ENCODE measurements at places on chromosomes 1 and 21.

- DNase-seq, result peak; percentile 48
These were observed 644 bp downstream of the UBE4B start for GRCh38 chr1:10033359-10033845.

DNA sequence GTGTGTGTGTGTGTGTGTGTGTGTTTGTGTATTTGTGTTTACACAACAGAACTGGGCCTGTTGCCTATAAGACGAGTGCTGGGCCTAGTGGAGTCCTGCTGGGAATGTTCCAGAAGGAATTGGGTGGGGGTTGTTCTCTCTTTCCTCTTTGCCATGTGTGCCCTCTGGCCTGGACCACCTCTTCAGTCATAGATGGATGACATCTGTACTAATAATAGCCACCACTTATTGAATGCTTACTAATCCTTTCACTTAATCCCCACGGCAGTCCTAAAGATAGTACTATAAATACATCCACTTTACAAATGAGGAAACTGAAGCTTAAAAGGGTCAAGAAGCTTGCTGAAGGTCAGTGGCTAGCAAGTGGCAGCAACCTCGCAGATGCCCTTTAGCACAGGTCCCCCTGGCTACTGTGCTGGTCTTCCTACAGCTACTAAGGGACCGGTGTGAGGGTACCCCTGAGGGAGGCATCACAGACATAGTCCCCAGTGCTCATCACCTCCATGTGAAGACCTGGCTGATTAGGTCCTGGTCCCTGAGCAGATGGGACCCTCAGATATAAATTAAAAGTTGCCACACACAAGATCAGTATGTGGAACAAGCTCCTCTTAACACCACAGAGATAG, 55.2 kb upstream of the KIF1B start:
- DNase-seq, result no peak

GRCh38 chr1:11664336-11665065, 501 bp downstream of the FBXO6 start:
- peak; percentile 45 for DNase-seq

DNA sequence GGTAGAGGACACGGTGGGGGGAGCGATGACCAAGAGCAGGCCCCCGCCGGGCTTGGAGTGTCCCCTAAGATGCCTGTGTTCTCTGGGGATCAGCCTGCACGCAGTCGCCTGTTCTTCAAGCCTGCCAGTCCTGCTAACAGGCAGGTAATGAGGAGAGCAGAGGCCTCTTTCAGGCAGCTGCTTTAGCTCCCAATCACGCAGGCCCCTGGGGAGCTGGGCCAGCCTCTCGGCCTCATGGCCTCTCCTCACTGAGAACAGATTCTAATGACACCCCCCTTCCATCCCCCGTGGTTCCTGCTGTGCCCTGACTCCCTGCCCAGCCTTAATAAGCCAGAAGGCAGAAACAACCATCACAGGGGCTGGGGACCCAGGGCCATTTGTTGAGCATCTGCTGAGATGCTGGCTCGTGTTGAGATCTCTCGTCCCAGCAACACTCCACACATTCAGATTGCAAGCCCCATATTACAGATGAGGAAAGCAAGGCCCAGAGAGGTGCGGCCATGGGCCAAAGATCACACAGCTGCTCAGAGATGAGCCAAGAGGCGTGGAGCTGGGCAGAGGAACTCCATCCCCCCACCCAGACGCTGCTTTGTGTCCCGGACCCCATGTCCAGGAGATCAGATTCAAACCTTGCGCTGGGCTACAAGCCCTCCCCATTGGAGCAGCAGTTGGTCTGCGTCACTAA, 71.6 kb upstream of the CASZ1 start:
- DNase-seq, result no peak

- DNase-seq, result peak; percentile 79
These were observed 3.7 kb upstream of the ARHGEF19 start for GRCh38 chr1:16215882-16216753.

DNA sequence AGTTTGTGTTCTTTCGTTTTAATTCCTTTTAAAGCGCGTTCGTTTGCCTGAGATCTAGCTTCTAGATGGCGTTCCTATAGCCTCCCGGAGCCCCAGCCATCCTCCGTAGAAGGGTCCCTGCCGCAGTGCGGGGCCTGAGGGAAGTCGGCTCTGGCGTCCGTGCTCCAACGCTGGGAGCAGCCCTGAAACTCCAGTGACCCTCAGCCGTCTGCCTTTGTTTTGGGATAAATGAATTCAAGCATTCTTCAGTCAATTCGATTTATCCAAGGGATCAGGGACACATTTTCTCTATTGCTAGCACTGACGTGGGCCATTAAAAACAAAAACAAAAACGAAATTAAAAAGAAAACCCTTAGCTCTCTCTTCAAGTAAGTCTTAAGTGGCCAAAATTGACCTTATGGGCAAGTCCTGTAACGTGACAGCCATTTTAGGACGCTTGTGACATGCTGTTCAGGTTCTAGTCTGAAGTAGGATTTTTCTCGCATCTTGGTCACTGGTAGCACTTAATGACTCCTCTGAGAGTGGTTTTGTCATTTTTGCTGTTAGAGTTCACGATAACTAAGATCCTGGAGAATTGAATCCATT, 742 bp upstream of the HSPA13 start:
- DNase-seq, result no peak

- peak; percentile 71 for DNase-seq
These were observed 14.3 kb downstream of the RRP15 start for GRCh38 chr1:218299416-218299815.

DNA sequence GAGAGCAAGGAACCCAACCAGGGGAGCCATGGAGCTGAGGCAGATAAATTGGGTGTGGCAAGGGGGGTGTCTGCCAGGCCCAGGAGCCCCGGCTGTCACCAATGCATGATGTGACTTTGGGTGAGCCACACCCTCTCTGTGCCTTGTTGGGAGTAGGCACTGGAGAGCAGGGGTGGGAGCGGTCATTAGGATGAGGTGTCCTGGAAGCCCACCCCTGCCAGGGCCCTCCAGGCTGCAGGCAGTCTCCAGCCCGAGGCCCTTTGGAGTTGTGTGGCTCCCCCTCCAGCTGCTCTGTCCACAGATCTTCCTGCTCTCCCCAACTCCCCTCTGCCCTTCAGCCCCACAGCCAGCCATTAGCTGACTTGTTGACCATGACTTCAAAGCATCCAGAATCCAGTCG, 11.4 kb downstream of the MX2 start:
- DNase-seq, result no peak

DNA sequence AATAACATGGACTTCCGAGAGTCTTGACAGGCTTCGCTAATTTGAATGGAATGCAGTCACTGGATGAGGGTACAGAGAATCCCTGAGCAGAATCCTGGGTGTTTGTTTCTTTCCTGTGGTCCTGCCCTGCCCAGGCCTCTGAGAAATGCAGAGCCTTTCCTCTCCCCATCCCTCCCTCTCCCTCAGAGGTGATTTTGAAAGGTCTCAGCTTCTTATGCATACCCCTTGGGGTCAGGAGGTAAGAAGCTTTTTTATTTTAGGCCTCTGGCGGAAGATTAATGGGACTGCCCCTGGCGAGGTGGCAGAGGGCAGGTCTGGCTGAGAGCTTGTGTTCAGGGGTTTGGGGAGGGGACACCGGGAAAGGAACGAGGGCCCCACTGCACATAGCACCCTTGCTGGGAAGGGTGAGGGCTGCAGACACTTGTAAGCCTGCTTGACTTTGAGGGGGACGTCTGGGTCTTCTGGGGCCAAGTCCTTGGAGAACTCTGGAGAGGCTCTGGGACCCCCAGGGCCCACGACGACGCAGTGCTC, 116.5 kb upstream of the SLC45A1 start:
- peak; percentile 34 for DNase-seq

DNA sequence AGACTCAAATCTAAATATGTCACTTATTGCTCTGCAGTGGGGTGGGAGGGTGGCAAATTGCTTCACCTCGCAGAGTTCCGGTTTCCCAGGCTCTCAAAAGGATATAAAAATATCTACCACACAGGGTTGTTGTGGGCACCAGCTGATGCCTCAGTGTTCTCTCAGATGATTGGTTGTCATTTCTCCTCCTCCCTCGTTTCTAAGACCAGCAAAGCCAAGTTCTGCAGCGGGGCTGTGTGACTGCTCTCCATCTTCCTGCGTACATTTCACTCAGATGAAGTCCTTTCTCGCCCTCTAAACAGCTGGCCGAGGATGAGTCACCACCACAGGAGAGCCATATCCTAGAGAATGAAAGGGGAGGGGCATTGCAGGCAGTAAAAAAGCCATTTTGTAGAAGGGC, 35.0 kb upstream of the VWA5B1 start:
- peak; percentile 73 for DNase-seq

GRCh38 chr1:109482791-109483671, 674 bp upstream of the ATXN7L2 start:
- no peak for DNase-seq

- peak; percentile 75 for DNase-seq
These were observed 23.5 kb downstream of the ANGPTL1 start for GRCh38 chr1:178847396-178847849.

DNA sequence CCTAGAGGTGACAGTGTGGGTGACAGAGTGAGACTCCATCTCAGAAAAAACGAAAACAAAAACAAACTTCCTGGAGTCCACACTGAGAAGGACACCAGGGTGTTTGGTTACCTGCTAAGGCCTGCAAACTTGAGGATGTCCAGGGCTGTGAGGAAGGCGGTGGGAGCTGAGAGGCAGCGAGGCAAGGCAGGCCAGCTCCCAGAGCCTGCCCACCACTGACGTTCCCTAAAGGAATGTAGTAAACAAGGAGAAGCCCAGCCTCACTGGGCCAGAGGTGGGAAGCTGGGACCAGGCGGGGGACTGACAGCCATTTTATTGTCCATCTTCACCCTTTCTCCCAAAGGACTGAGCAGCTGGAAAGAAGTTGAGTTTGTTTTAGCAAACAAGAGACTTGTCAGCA, 24.1 kb downstream of the SHISA4 start:
- DNase-seq, result peak; percentile 29

GRCh38 chr1:47761974-47762373, 235.2 kb downstream of the TRABD2B start:
- no peak for DNase-seq

GRCh38 chr1:47756006-47756405, 241.2 kb downstream of the TRABD2B start:
- no peak for DNase-seq

DNA sequence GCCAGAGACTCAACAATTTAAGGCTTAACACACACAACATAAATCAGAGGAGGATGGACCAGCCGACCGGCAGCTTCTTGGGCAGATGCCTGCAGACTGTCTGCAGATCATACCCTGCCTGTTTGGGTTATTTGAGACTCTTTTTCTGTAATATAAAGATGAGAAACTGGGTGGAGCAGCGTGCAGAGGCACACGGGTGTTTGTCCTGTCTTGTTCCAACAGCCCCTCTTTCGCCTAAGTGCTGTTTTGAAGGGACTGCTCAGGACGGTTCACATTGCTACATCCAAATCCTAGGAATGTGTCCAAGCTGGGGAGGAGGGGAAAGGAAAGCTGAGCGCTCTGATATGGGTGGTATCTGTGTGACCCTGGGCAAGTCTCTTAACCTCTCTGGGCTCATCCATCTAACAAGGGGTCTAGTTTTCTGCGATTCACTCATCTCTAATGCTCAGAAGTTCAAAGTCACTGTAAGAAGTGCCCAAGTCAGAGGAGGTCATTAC, 149.9 kb downstream of the CLIC6 start:
- DNase-seq, result no peak

DNA sequence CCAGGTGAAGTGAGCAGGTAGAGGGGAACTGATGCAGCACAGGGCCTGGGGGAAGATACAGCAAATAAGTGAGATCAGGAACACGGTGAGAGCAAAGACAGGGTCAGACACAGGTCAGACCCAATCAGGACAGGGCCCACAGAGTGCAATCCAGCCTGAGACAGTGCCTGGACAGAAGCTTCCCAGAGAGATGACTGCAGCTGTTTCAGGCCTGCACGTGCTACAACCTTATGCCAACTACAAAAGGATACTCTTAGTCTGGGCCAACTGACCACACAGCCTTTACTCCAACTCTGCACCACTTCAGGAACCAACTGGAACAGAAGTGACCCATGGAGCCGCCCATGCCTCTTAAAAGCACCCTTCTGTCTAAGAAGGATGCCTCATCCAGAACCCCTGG, 228.0 kb downstream of the TOMM20 start:
- no peak for DNase-seq

DNA sequence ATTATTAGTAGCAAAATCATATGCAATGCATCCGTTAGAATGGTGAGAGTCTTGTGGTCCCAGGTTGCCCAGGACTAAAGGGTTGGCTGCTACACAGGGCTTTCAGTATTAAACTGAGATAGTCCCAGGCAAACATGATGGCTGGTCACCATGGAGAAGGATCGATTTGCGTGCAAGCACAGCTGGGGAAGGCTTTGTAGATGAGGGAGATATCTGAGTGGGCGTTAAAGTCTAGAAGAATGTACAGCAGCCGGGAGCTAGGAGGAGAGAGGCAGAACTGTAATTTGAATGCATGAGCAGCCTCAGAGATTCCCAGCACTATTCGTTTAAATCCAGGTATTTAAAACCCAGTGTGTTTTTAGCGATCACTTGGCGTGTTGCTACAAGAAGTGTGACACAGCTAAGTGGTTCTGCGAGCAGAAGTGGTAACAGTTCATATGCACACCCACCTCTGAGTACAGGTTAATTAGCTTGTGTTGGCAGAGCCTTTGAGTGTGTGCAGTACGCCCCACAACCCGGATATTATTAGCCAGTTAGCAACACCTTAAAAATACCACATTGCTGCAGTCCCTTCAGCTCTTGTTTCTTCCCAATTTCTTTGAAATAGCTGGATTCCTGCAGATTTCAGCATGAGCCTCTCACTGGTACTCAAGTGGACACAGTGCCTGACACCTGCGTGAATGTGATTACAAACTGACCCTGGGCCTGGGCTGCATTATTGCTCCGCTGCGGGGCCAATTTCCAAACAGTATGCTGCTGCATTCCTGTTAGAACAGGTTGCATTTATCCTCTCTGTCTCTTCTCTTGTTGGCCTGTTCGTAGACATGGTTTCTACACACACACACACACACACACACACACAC, 67.2 kb upstream of the SCAF4 start:
- no peak for DNase-seq

DNA sequence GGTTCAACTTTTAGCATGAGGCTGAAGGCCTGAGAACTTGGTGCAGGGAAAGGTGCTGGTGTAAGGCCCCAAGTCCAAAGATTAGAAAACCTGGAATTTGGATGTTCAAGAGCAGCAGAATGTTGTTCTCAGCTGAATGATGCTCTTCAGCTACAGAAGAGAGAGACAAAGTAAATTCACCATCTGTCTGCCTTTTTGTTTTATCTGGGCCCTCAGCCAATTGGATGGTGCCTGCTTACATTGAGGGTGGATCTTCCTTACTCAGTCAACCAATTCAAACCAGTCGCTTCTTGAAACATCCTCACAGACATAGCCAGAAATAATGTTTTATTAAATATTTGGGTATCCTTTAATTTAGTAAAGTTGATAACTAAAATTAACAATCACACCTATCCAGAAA, 748.2 kb upstream of the ADAMTS5 start:
- DNase-seq, result no peak

DNA sequence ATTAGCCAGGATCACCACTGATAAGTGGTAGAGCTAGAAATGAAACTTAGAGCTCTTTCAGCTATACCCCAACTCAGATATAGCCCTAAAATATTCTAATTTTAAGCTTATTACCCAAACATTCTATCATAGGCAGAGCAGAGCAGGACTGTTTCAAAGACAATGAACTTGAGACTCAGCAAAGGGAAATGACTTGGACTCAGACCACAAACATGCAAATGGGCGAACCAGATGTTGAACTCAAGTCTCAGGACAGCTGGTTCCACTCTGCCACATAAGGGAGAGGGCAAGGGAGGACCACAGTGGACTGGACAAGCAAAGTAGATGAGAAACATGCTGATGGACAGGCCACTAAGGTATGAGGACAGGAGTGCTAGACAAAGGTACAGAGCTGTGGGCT, 315.3 kb downstream of the OMA1 start:
- no peak for DNase-seq

GRCh38 chr1:150561254-150561973, 12.2 kb downstream of the ADAMTSL4 start:
- DNase-seq, result peak; percentile 99

Data from EL (cell line).